ENCODE measurements at places on chromosomes 6 and 20.

GRCh38 chr6:7938562-7939183 lies 28.1 kb upstream of the TXNDC5 start:
- no peak for DNase-seq

- no peak for DNase-seq
Measured at GRCh38 chr6:10873374-10873773, 8.5 kb downstream of the GCM2 start.

- no peak for DNase-seq
Measured at GRCh38 chr6:163984124-163984936, 569.8 kb downstream of the QKI start.

GRCh38 chr20:62635852-62636251 lies 6.5 kb upstream of the SLCO4A1 start:
- DNase-seq, result no peak

DNA sequence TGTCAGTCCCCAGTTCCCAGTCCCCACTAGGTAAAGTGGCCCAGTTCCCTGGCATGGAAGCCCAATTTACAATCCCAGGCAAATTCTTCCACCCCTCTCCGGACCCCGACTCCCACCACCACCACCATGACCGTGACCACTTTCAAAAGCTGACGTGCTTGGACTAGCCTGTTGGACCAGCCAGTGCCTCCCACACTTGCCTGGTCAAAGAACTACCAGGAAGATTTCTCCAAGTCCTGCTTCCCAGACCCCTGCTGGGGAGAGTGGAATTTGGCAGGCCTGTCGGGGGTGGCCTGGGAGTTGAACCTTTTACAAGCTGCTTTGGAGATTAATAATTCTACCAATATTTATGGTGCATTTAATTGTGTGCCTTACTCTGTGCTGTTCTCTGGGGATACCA lies 1.4 kb upstream of the PTPRT start:
- DNase-seq, result no peak

GRCh38 chr6:11386323-11386722 lies 151.2 kb upstream of the TMEM170B start:
- peak; percentile 38 for DNase-seq

DNA sequence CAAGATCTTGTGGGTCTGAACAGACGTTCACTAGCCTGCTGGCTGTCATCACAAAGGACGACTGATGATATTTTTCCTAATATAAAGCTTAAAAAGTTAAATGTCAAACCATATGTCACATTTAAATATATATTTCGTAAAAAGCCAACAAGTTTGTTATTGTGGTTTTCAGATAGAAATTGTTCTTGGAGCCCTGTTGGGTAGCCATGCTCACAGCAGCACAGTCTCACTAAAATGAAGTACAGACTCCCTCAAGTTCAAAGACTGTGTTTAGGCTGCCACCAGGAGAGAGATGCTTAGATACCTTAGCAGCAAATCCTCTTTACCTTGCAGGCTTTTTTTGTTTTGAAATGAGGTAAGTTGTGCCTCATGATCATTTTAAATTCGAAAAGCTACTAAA lies 17.8 kb downstream of the EEF1E1 start:
- DNase-seq, result no peak

- DNase-seq, result no peak
Measured at GRCh38 chr6:133359256-133359655, 118.1 kb downstream of the EYA4 start.

GRCh38 chr6:36679043-36679833 lies 724 bp downstream of the CDKN1A start:
- DNase-seq, result no peak

DNA sequence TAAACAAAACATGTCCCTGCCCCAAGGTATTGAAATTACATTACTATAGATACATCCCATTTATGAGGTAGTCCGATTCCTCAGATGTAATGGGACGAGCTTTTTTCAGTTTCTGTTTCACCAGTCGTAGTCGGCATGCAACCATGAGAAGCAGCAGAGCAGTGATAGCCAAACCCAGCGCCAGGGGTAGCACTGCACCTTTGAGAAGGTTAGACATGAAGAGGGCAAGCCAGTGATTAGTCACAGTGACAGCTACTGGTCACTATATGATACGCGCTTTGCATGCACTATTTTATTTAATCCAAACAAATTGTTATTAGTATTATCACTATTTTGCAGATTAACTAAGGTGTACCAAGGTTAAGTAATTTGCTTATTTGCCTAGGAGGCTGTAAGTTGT lies 43.7 kb downstream of the LRP11 start:
- DNase-seq, result no peak

- no peak for DNase-seq
Measured at GRCh38 chr20:8964959-8965562, 103.8 kb upstream of the PLCB4 start.

GRCh38 chr6:158211273-158212055 lies 43.3 kb downstream of the GTF2H5 start:
- no peak for DNase-seq

- no peak for DNase-seq
Measured at GRCh38 chr20:19598117-19598850, 159.8 kb upstream of the RIN2 start.

GRCh38 chr20:61295682-61296628 lies 43.9 kb downstream of the CDH4 start:
- DNase-seq, result no peak

DNA sequence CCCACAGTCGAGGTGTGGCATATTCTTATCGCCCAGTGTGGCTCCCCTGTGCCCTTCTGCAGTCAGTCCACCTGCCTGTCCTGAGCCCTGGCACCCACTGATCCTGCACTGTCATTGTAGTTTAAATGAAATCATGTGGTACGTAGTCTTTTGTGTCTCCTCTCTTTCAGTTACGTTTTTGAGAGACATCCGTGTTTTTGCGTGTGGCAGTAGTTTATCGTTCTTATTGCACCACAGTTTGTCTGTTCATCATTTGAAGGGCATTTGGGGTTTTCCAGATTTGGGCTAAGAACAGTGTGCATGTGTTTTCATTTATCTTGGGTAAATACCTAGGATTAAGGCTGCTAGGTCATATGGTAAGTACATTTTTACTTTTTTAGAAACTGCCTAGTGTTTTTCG lies 49.3 kb downstream of the SPATA2 start:
- no peak for DNase-seq

GRCh38 chr6:152356662-152357061 lies 280.5 kb downstream of the SYNE1 start:
- DNase-seq, result peak; percentile 17
